GM20000 (cell line): ENCODE measurements at places on chromosomes 4 and X.

DNA sequence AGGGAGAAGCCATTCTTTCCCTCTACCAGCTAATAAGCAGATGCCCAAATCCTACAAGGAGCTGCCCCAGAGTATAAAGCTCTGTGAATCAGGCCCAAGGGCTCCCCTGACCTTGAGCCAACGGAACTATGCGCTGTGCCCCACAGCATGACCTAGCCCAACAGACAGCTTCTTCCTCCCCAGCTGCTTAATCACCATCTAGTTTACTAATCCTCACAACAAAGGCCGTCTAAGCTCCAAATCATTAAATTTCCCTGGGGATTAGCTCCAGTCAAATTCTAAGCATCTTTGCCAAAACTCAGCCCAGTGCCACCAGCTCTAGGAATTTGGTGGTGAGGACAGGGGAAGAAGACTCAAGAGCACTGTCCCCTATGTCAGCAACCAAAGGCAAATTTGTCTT, 113.1 kb downstream of the SHROOM4 start:
- no peak for DNase-seq

DNA sequence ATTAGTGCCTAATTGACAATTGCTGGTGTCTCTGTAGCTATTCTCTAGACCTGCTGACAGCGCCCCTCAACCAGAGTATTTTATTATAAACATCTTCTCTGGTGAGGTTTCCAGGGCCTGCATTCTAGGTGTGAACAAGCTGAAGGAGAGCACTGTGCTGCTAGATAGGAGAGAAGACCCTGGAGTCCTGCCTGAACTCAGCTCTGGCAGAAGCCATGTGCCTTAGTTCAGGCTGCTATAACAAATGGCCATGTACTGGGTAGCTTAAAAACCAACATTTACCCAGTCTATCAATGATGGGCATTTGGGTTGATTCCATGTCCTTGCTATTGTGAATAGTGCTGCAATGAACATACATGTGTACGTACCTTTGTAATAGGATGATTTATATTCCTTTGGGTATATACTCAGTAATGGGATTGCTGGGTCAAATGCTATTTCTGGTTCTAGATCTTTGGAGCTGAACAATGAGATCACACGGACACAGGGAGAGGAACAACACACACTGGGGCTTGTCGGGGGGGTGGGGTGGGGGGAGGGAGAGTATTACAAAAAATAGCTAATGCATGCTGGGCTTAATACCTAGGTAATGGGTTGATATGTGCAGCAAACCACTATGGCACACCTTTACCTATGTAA, 185.5 kb upstream of the CPEB2 start:
- DNase-seq: no peak

- peak; percentile 20 for DNase-seq
Observed at GRCh38 chrX:41720125-41720779, 3.7 kb upstream of the GPR82 start.

- DNase-seq: no peak
Observed at GRCh38 chr4:86451560-86452330, 91.9 kb upstream of the MAPK10 start.
